ENCODE measurements at places on chromosomes 6 and 20. TPM values are rescaled to one million over a fixed set of nuclear protein-coding genes. Genes with fewer than 3 reads are reported as not detected.

GRCh38 chr20:47411161-47411560 lies 54.7 kb upstream of the ZMYND8 start:
- DNase-seq = no peak

DNA sequence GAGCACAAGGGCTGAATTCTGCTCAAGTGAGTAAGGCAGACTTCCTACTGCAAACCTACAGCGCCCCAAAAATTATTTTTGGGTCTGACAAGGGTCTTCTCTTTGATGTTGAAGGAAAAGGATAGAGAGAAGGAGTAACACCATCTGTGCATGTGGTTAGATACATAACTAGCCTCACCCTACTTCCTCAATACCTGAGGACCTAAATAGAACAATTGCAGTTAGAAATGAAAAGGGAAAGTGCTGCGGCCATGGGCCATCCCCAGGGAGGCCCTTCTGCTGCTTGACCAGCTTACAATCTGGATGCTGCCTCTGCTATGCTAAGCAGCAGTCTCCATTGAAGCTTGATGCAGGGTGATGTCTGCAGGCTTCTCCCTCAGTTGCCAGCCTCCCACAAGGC lies 63.2 kb upstream of the ARMH2 start:
- no peak for DNase-seq

GRCh38 chr6:43869079-43869710 lies 99.2 kb downstream of the VEGFA start:
- no peak for DNase-seq

DNA sequence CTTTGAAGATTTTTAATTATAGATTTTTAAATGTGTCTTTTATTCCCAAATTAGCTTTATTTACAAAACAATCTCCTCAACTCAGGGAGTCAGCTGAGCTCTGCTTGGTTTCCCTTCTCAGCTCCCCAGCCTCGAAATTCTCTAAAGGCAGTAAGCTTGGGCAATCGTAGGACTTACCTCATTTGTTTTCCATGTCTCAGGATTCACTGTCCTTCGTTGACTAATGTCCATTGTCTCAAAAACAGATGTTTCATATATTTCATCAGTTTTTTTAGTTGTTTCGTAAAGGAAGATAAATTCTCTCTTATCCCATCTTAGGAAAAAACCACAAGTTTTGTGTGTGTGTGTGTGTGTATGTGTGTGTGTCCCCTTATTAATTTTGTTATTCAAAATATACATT lies 102.2 kb upstream of the ADGRF1 start:
- DNase-seq = no peak

DNA sequence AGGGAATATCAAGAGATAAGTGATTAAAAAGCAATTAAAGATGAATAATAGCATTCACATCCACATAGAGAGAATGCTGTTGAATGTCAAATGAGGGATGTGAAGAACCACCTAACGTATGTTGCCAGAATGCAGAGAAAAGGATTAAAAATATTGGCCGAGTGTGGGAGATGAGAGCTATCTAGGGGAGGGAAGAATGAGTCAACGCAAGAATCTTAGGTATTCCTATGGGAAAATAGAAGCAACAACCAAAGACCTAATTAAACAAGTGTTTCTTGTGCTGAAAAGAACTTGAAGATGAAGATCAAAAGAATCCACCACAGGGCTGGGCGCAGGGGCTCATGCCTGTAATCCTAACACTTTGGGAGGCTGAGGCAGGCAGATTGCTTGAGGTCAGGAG lies 12.2 kb upstream of the RSPH3 start:
- DNase-seq = no peak

GRCh38 chr6:8481727-8482126 lies 46.4 kb upstream of the SLC35B3 start:
- DNase-seq = peak; percentile 36

DNA sequence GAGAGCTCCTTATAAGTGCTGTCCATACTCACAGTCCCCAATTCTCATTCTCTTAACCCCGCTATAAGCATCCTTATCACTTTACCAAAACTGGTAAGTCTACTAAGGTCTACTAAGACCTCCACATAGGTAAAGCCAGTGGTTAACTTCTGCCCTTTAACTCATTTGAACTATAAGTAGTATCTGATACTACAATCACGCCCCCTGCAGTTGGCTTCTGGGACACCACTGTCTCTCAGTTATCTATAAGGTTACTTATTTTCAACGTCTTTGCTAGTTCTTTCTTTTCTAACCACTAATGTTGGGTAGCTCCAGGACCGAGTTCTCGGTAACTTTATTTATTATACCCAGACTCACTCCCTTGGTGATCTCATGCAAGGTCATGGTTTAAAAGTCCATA lies 142.6 kb downstream of the ARHGAP18 start:
- DNase-seq = peak; percentile 57

GRCh38 chr20:479487-479886 lies 17.2 kb upstream of the TBC1D20 start:
- no peak for DNase-seq

GRCh38 chr20:3781153-3781910 lies at the start of gene SPEF1:
Gene SPEF1, minus strand, starts transcription at chr20:3781448. Its CDS starts 161 bp downstream, at chr20:3781287.
- DNase-seq = peak; percentile 97

DNA sequence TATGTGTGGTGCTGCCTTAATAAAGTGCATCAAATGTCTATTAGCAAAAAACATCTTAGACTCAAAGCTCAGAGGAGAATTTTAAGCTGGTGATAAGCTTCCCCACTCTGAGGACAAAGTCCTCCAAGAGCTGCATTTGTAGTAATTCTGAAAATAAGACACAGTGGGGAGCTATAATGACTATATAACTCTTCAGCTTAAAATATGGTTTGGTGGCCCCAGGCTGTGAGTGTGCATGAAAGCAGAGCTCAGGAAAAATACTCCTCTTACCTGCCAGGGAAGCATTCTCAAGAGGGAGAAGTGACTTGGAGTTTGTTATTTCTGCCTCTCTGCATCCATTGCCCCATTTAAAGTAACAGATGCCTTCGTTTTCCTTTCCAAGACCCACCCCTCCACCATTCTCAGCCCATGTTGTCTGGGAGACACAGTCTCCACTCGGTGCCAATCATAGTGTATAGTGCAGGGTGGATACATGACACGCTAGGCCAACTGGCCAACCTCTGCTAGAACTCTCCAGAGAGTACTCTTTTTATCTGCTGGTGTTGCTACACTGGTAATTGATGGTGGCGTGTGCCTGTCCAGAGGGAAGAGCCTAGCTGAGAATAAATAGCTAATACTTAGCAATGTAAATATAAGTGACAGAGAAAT lies 229.2 kb downstream of the PHF3 start:
- no peak for DNase-seq

DNA sequence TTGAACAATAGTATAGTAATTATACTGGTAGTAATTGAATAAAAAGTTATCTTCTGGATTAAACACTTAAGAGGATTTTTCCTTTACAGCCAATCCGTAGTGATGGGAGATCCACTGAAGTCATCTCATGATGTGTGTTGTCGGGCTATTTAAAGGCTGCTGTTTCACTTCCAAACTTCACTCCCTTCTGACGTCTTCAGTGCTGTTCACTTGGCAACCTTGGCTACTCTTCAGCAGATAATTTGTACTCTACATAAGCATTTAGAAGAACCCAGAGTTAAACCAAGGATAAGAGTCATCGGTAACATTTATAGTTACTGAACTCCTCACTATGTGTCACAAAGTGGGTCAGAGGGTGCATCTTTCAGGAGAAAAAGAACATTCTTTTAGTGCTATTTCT lies 179.1 kb upstream of the EYA4 start:
- DNase-seq = no peak

DNA sequence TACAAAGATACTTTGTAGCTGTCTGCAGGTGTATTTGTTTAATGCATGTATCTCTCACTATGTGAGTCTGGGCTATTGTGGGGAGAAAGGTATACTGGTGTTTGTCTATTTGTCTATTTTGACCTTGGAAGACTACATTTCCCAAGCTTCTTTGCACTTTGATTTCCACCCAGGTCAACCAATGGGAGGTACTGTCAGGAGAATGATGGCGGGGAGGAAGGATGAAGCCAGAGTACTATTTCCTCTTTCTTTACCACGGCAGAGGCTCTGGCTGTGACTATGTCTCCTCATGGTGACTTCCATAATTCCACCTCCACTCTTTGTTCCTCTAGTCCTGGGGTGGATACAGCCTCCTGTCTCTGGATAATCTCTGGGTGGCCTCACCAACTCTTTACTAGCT lies 23.1 kb downstream of the LBP start:
- DNase-seq = peak; percentile 21

DNA sequence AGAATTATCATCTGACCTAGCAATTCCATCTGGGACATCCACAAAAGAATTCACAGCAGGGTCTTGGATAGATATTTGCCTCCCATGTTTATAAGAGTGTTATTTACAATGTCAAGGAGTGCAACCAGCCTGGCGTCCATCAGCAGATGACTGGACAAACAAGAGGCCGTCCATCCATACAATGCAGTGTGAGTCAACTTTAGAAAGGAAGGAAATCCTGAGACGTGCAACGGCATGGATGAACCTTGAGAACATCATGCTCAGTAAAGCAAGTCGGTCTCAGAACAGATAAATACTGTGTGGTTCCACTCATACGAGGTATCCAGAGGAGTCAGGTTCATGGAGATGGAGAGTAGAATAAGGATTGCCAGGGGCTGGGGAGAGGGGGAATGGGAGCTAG lies 46.4 kb downstream of the FOXF2 start:
- DNase-seq = no peak

DNA sequence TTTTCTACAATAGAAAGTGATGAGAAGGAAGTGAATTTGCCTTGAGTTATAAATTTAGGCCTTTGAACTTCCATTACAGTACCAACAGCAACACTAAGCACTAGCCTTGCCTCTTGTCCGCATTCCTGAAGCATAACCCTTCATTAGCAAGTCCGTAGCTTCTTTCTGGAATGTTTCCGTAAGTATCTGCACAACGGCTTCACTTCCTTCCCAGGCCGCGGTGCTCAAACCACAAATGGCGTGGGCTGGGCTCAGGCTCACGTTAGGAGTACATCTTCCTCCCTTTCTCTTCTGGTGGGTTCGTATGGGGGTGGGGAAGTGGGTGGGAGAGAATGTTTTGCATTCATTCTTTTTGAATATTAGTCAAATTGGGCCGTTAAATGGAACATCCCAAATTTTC lies 193.8 kb upstream of the SNX9 start:
- no peak for DNase-seq

GRCh38 chr6:36508532-36508931 lies 38.7 kb downstream of the STK38 start:
- DNase-seq = no peak

GRCh38 chr6:1424306-1424927 lies 35.0 kb downstream of the FOXF2 start:
- DNase-seq = peak; percentile 77

GRCh38 chr20:63246490-63247288 lies 7.6 kb downstream of the NKAIN4 start:
- no peak for DNase-seq

The ZBTB46 gene
- total RNA-seq = 8.1 TPM

The TNNC2 gene
- total RNA-seq = not detected

The CPXM1 gene
- 76.3 TPM for total RNA-seq

Measured in neural progenitor cell (in vitro differentiated cells).